NCI-H524 treated with DMSO at 0.1 percent for 48 hours (cell line): ENCODE measurements at places on chromosomes 1 and 21.

DNA sequence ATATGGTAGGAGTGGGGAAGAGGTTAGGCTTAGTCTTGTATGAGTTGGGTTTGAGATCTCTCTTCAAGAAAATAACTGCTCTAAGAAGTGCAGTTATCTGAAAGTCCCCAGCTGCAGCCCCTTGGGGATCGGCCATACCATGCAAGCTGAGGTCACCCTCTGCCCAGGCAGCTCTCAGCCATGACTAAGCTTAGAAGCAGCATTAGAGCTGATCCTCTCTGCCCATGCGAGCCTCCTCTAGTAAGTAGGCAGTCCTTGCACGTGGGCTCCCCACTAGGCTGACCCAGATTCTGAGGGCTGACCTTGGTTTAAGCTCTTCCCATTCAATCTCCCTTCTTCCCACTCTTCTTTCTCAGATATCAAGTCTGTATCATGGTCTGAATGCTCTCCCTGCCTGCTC lies 121.0 kb upstream of the UBE2U start:
- DNase-seq: no peak

GRCh38 chr1:239810061-239810481 lies 281.6 kb upstream of the FMN2 start:
- no peak for DNase-seq

GRCh38 chr1:106554294-106554693 lies 502.2 kb upstream of the PRMT6 start:
- DNase-seq: no peak

- DNase-seq: no peak
These were observed 21.2 kb downstream of the TNNT2 start for GRCh38 chr1:201356236-201356635.

- no peak for DNase-seq
These were observed 80.0 kb downstream of the LHX4 start for GRCh38 chr1:180310095-180310494.
